ENCODE measurements at places on chromosomes 4 and X.

DNA sequence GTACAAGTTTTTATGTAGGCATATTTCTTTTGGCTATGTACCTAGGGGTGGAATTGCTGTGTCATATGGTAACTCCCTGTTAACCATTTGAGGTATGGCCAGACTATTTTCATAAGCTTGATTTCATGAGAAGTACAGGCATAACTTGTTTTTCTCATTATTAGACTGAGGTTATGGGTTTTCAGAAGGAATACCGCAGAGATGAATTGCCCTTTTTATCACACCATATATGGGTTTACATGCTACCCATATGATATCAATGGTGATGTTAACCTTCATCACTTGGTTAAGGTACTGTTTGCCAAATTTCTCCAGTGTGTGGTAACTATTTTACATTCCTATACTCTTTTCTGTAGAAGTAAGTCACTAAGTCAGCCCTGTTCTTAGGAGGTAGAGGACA, 23.5 kb downstream of the RAB40A start:
- DNase-seq, result no peak

DNA sequence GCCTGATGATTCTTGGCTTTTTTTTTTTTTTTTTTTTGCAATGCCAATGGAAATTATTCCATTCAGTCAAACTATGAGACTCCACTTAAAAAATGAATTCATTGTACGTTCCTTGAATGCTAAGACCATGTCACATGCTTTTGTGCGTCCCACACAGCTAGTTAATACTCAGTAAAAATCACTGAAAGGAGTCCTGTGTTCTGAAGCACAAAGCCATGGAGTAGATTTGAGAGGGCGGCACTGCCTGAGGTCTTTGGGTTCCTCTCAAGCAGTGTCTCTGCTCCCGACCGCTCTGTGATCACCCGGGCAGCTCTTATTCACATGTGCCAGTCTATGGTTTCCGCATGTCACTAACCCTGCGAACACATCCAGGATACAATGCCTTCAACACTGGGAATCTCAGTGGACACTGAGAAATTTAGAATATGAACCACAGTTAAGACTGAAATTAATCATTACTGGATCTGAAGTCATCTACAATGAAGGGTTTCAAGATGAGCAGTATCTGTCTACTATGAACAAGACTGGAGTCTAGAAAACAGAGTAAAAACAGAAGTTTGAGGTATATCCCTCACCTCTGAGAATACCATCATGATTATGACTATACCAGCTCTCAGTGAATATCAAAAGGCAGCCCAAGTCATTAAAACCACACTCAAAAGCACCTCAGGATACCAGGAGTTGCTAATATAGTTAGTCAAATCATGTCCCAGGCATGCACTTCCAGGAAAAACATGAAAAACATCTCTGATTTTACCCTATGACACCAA, 193.0 kb downstream of the MGST2 start:
- DNase-seq, result no peak

GRCh38 chr4:89161841-89162240, 50.5 kb downstream of the TIGD2 start:
- DNase-seq, result no peak

GRCh38 chrX:81414630-81415029, 212.7 kb downstream of the SH3BGRL start:
- DNase-seq, result no peak

DNA sequence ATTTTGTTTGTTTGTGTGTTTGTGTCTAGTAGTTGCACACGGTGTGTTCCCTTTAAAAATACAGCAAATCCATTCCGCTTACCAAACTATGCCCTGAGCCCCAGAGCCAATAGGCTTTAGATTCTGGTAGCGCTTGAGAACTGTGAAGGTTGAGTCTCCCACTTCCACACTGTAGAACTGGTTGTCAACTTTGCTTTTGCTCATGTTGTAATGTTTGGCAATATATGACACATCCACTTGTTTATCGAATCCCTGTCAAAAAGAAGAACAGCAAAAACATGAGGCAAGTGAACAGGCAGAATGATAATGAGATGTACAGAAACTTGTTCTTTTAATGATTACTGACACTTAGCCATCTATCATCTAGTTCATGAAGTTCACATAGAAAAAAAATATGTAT, 200.6 kb downstream of the MAPK10 start:
- no peak for DNase-seq

- DNase-seq, result peak; percentile 60
Measured at GRCh38 chrX:154398668-154399526, 720 bp downstream of the RPL10 start.

GRCh38 chr4:38422850-38423249, 241.1 kb upstream of the KLF3 start:
- no peak for DNase-seq

- no peak for DNase-seq
Measured at GRCh38 chr4:102318526-102318925, 26.8 kb downstream of the SLC39A8 start.

GRCh38 chr4:80307774-80308465, 27.6 kb upstream of the CFAP299 start:
- DNase-seq, result no peak

- no peak for DNase-seq
Measured at GRCh38 chr4:38364383-38364963, 299.5 kb upstream of the KLF3 start.

DNA sequence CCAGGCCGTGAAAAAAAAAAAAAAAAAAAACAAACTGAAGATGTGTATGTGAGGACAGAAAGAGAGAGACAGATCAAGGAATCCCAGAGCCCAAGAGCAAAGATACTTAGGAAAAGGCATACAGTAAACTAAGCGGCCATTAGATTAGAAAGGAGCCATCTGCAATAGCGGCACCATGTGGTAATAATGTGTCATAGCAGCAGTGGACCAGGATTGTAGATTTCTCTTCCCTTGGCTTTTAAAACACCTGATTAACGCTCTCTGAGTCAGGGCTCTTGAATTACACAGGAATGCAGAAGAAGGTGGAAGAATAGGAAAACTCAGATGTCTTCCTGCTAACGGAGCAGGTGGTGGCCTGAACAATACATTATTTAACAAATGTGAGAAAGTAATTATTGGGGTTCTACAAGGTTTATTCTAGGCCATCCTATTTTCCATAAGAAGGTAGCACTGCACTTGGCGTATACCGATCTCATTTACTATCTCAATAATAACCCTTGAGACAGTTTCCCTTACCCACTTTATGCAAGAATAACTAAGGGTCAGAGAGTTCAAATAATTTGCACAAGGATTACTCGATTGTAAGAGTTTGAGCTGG, 182.7 kb downstream of the KCNIP4 start:
- DNase-seq, result no peak

- no peak for DNase-seq
Measured at GRCh38 chr4:40187386-40187906, 9.4 kb upstream of the RHOH start.

DNA sequence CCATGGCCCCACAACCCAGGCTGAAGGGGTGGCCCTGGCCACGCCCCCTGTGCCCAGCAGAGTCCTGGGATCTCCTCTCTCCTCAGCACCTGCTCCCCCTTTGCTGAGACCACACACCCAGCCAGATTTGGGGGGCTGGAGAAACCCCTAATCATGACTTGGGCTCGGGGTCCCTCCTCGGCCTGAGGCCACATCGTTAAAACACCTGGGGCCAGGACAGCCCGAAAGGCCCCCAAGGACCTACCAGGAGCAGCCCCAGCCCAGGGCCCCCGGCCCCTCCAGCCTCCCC, 116.7 kb downstream of the FAM53A start:
- DNase-seq, result no peak

DNA sequence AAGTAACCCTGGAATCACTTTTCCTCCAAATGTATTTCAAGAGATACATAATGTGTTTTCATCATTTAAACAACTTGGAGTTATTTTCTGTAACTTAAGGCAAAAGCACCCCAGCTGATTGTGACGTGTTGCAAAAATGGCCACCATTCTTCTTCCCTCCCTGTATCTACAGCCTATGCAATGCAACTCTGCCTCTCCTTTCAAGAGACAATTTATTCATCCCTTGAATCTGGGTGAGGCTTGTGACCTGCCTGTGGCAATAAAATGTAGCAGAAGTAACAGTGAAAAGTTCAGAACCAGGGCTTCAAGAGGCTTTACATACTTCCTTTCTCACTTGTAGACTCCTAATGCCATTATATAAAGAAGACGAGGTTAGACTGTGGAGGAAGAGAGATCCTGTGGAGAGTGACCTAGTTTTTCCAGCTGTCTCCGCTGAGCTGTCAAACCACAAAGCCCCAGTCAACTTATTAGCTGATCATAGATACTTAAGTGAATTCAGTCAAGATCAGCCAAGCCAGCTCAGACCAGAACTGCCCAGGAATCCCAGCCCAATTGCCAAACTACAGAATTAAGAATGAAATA, 81.0 kb upstream of the KLF3 start:
- no peak for DNase-seq
